HuH-7 (cell line): ENCODE measurements at places on chromosomes 13 and 19.

DNA sequence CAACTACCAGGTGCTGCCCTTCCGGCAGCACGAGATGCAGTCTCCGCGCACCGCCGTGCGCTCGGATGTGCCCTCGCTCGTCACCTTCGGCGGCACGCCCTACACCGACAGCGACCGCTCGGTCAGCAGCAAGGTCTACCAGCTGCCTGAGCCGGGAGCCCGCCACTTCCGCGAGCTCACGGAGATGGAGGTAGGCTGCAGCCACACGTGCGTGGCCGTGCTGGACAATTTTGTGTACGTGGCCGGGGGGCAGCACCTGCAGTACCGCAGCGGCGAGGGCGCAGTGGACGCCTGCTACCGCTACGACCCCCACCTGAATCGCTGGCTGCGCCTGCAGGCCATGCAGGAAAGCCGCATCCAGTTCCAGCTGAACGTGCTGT lies 15.2 kb upstream of the CRTC1 start:
- DNase-seq: no peak

DNA sequence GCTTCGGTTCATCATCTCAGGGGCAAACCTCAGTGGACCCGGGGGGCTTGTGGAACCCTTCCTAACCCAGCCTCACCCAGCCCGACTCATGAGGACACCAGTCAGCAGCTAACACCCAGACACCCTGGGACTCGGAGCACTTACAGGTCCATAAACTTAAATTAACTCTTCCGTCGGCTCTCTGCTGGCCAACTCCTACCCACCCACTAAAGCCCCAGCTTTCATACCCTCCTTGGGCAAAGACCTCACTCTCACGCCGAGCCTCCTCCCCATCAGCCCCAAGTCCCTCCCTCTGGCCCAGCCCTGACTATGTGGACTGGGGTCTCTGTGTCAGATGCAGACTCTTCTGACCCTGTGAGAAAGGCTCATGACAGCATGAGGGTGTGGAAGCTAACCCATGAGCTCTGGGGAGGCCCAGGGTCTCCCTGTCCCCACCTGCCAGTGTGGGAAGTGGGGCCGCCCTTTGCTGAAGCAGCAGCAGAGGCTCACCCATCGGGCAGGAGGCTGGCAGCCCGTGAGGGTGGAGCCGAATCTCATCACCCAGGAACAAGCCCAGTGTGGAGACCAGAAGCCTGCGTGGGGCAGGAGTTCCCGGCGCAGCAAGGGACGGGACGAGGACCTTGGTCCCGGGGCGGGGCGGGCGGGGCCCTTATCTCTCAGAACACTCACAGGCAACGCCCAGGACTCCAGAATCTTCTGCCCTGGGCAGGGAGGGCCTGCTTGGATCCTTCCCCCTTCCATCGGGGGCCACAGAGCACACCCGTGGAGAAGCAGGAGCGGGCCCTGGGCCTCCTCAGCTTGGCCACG lies 19.8 kb downstream of the TCF3 start:
- no peak for DNase-seq

- no peak for DNase-seq
Measured at GRCh38 chr13:76000131-76000530, 364.0 kb downstream of the LMO7 start.

GRCh38 chr19:34998777-34999497 lies 1.2 kb upstream of the GRAMD1A start:
- peak; percentile 77 for DNase-seq

DNA sequence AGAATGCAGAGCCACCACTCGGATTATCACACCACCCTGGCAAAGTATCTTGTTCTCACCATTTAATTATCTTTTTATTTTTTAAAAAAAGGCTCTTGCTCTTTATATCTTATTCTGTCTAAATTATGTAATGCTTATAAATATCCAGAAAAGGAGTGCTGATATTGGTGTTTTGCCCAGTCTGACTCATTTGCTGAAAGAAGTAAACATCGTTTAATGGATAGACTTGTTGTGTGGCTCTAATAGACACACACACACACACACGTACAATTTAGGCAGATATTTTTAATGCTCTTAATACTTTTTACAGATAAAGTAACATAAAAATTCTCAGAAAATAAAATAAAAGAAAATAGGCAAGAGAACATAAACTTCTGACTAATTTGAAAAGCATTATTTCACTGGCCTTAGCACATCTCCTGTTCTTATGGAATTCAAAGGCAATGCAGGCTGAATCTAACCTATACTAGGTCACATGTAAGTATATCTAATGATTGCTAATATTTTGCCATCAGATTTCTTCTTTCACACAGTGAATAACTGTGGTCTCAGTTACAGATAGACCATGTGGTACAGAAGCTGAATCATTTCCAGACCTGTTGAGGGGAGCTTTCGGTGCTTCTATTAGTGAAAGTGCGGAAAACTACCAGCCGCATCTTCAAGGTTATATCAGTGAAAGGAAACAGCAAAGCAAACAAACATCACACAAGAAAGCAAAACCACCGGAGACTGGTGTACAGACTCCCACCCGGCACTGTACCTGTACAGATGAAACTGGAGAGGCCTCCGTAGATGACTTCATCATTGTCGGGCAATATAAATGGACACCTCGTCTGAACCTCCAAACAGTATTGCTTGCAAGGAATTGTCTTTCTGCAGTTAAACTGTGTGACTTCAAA lies 642.1 kb upstream of the ARGLU1 start:
- no peak for DNase-seq

DNA sequence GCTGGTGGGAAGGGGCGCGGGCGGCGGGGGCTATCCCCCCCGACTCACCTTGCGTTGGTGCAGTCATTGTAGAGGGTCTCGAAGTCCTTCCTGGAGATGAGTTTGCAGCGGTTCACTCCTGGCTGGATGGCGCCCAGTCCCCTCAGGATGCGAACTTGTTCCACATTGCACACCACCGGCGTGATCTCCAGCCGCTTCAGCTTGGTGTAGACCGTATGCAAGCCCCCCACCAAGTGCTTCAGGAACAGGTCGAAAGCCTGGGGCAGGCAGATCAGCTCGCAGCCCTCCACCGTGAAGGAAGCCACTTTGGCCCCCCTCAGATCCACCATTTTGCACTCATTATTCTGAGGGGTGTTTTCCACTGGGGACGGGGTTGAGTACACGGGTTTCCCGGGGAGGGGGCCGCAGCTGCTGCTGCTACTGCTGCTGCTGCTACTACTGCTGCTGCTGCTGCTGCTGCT lies 1.1 kb downstream of the DACH1 start:
- peak; percentile 15 for DNase-seq

DNA sequence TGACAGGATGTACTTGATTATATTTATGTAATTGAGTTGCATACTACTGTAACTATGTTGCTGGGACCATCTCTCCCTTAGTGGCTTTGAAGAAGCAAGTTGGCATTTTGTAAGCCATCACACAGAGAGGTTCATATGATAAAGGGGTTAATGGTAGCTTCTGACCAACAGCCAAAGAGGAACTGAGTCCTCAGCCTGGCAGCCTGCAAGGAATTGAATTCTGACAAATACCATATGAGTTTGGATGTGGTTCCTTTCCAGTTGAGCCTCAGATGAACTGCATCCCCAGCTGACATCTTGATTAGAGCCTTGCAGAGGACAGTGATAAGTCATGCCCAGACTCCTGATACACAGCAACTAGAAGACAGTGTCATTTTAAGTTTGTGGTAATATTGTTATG lies 8.6 kb upstream of the MYCBP2 start:
- no peak for DNase-seq
